Astrocyte (in vitro differentiated cells and primary cell): ENCODE measurements at places on chromosomes 6 and 20. TPM values are rescaled to one million over a fixed set of nuclear protein-coding genes. Genes with fewer than 3 reads are reported as not detected.
A peak's percentile ranks its signal among the peaks of the same experiment; 100 is the strongest.

- no peak for DNase-seq
Observed at GRCh38 chr20:44014807-44015732, 100.4 kb downstream of the TOX2 start.

- DNase-seq = no peak
Observed at GRCh38 chr6:15143086-15143485, 102.8 kb upstream of the JARID2 start.

- DNase-seq = no peak
Observed at GRCh38 chr6:138402838-138403187, 1.2 kb upstream of the HEBP2 start.

Gene GABRR1
- not detected in 2 replicates for total RNA-seq

Gene SYNDIG1
- total RNA-seq = 5.7 and 8.7 TPM in 2 replicates

DNA sequence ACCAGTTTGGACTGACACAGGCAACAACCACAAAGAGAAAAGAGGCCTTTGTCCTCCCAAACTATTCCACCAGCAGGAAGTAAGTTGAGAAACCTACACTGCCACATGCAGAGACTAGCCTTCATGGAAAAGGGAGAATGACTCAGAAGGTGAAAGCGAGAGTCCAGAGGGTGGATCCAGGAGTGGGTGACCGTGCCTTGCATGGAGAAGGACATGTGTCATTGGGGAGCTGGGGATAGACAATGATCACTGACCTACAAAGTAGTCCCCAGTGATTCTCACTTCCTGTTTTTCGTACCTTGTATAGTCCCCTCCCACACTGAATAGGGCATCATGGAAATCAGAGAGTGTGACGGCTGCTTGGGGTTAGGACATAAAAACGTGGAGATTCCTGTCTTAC lies 91.9 kb downstream of the MYLK4 start:
- DNase-seq = no peak

Gene RBCK1
- 124 and 138 TPM in 2 replicates for total RNA-seq

DNA sequence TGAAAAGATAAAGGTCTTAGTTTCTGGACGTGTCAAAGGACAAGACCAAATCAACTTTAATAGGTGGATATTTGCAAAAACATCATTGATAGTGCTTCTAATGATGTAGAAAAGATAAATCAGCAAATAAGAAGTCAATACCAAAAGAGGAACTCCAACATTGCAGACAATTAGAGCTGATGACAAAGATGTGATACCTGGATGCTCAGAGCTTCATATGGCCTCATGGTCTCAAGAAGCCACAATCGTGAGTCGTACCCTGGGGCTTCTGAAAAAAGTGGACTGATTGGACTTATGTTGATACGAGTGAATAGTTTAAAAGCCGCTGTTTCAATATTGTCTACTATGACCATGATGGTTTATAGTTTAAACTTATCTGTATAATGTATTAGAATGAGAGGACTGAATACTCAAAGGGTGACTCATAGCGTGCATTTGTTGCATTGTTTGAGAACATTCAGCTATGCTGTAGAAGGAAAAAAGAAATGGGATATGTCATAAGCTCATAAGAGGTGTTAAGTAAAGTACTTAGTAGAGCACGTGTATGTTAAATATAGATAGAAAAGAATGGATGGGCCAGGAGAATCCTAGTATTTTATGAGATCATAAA lies 54.6 kb upstream of the RIPOR2 start:
- DNase-seq = peak; percentile 79

DNA sequence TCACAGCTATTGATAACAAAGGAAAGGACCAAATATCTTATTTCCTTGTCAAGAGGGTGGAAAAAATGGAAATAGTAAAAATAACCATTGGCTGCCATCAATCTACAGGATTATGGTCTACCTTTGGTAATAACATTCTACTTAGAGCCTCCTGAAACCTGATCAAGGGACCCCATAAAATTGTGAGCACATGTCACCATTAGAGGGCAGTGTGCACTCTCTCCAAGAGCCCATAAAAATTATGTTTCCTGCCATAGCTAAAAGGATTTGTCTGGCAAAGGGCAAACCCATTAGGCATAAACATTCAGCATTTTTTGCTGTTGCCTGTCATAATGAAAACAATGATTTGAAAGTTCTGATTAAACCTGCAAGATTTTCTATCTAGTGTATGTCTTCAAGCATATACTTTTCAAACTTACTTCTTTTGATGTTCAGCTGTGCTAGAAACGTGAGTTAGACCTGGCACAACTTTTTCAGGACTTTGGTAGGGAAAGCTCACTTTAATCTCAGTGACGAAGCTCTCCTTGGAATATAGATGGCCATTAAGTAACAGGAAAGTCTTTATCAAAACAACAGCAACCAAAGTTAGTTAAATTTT lies 120.7 kb upstream of the ZFP64 start:
- DNase-seq = peak; percentile 38
